ENCODE measurements at places on chromosomes 13 and 19.

DNA sequence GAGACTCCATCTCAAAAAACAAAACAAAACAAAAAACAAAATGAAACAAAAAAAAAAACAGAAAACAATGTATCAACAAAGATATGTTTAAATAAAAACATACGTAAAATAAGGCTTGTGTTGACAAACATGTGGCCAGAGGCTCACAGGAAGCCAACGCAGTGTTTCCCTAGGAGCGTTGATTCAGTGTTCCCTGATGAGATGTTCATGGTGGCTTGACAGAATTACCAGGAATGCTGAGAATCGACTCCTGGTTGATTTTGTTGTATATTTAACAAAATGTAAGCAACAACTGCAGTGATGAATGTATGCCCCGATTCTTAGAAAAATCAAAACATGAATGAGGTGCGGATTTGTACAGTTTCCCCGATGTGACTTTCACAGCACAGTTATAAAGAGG, 8.9 kb upstream of the ZNF787 start:
- peaks cover 2% of the 10 kb centered on the region for H3K4me1 ChIP-seq
- DNase-seq: no peak
- H3K27me3 ChIP-seq: no peaks in the 10 kb centered on the region

DNA sequence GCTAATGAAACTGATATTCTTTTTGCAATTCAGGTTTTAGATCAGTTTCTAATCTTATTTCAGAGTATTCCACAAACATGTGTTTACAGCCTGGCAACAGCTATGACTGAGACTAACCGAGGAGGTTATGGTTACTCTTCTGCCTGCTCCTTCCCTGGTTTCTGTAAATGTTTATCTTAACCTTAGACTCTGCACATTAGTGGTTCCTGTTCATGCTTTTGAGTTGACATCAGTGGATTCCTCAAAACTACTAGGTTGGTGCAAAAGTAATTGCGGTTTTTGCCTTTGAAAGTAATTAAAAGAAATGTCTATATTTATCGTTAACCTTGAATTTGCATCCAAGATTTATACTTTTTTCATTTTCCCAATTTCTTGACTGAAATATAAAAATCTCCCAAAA, 237.0 kb upstream of the TSHZ3 start:
- no peaks in the 10 kb centered on the region for H3K4me1 ChIP-seq
- peaks cover 5% of the 10 kb centered on the region for H3K27me3 ChIP-seq
- peak; percentile 95 for DNase-seq

- no peak overlapping the region for H3K4me3 ChIP-seq
- H3K36me3 ChIP-seq: no peaks in the 10 kb centered on the region
- peaks cover 1% of the 10 kb centered on the region for H3K4me1 ChIP-seq
- no peaks in the 10 kb centered on the region for H3K27me3 ChIP-seq
- no peak for DNase-seq
Observed at GRCh38 chr13:89455741-89456140, 1784.6 kb downstream of the SLITRK5 start.

- DNase-seq: no peak
- H3K4me1 ChIP-seq: peaks cover 11% of the 10 kb centered on the region
- peaks cover 6% of the 10 kb centered on the region for H3K27me3 ChIP-seq
Observed at GRCh38 chr19:36417752-36418286, 625 bp downstream of the ZFP82 start.

DNA sequence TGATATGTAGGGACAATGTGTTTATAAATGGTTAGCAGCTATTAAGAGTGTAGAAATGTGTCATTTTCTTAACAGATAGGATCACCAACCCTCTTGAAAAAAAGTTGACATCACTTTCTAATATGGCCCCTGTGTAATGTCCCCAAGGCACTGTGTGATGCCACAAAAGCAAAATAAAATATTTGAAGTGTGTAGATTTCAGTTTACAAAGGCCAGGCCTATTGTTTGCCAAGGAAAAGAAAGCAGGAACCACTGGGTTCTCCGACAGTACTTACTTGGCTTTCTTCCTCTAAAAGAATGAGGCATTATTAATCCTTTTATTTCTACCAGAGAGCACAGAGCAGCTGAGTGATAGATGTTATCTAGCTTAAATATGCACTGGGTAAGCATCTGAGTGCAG, 10.5 kb upstream of the GJA3 start:
- H3K4me1 ChIP-seq: peaks cover 6% of the 10 kb centered on the region
- no peaks in the 10 kb centered on the region for H3K36me3 ChIP-seq
- H3K27ac ChIP-seq: no peak overlapping the region
- H3K27me3 ChIP-seq: peaks cover 9% of the 10 kb centered on the region

DNA sequence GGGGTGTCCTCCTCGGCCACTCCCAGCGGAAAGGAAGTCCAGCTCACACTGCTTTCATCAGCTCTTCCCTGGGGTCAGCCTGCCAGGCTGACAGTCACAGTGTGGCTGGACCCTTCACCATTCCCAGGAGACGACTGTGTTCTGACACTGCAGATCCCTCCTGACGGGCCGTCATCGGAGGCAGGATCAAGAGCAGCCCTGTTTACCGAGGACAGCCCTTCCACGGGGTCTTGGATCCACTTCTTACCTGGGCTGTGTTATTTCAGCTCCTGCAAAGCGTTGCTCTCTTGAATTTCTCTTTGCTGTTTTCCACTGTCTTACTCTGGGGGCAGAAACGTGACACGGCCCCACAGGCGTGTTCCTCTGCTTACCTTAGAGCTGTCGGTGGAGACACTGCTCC, 149.9 kb upstream of the SOX1 start:
- H3K4me1 ChIP-seq: no peaks in the 10 kb centered on the region
- H3K27me3 ChIP-seq: no peaks in the 10 kb centered on the region
- H3K36me3 ChIP-seq: no peaks in the 10 kb centered on the region

Data from mesenchymal stem cell (in vitro differentiated cells and primary cell).